Renal pelvis (tissue), 12 donors: ENCODE measurements at places on chromosomes 16 and 17.

DNA sequence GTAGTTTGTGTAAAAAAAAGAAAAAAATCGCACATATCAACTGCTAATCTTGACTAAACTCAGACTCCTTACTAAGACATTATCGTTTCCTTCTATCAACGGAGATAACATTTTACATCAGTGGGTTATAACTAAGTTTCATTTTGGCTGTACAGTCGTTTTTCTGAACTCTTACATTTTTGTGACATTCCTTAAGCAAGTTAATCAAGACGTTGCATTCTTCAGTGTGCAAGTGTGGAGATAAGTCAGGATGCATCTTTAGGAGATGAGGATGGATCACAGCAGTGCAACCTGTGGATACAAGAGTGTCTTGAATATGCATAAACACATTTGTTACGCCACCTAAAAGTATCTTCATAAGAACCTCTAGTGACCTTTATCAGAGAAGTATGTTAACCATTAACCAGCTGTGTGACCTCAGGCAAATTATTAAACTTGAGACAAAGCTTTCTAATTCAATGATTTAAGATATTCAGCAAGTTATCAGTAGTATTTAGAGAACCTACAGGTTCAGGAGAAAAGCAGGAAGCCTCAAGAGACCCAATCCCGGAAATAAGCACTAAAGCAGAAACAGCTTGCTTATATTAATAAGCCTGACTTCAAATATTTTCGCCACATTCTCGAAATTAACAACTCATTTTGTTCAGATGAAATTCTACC lies 9.4 kb downstream of the CMC2 start:
- DNase-seq, result no peak

DNA sequence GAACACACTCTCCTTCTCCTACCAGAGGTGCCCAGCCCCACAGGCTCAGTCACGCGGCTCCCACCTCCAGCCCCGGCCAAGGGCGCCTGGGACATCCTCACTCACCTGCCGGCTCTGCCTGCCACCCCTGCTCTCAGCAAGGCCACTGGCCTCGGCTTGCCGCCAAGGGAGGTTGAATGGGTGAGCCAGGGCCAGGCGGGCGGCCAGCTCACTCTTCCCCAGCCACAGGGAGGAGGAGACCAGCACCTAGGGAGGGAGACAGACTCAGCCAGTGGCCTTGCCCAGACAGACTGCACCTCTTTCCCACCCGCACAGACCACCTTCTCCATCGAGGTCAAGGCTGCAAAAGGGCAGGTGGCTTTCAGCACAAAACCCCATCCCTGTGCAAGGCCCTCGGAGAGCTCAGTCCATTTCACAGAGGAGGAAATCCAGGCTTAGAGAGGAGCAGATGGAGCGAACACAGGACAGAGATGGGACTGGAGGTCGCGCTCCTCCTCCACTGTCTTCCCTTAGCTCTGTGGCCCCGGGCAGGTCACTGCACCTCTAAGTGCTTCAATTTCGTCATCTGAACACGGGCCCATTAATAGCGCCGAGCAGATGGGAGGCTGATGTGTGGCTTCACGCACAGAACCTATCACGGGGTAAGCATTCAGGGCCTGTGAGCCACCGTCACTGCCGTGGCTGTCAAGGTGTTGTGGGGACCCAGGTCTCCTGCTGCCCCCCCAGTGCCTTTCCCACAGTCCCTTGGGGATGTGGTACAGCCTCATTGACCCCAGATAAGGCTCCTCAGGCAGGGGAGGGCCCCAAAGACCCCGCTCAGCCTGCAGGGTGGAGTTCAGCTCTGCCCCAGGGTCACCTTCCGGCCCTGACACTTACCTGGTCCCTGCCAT lies 56.1 kb downstream of the RMI2 start:
- DNase-seq, result no peak

DNA sequence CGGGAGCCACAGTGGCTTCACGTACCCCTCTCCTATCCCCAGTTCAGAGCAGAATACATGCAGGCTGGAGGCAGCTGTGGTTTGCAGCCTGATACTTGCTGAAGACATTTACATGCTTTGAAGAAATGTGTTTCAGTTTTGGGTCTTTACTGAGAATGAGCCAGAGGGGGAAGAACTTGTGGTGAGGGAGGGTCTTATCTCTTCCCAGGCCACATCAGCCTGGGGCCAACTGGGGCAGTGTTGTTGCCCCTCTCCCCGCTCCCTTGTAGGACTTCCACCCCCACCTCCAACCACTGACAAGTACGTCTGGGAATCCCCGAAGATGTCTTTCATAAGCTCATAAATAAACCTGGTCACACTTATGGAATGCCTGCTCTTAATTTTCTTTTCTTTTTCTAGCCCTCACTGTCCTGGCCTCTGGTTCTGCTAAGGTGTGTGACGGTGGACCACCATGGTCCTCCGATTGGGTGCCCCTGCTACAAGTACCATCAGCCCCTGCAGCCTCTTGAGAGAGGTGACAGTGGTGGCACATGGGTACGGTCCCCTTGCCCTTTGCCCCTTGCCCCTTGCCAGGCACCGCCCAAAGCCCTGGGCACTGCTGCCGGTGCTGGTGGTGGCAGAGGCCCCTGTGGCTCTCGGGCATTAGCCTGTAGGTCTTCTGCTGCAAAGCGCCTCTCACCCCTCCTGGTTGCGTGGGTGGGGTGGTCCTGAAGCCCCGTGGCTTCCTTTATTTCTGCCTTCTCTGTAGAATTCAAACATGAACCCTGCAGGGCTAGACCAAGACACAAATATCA lies 144.8 kb upstream of the RPH3AL start:
- no peak for DNase-seq

DNA sequence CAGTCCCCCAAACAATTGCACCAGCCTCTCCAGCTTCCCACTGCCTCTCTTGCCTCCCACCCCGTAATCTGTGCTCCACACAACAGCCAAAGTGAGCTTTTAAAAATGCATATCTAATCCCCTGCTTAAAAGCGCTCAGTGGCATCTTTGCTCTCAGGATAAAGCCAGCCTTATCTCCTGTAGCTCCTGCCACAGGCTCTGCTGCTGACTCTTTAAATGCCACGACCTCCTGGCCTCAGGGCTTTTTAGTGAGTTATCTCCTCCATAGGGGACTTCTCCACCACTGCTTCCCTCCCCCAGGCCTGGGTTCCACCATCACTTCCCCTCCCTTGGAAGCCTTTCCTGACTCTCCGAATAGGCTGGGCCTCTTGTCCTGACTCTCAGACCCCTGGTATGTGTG lies 98.6 kb downstream of the GNAO1 start:
- DNase-seq, result no peak

DNA sequence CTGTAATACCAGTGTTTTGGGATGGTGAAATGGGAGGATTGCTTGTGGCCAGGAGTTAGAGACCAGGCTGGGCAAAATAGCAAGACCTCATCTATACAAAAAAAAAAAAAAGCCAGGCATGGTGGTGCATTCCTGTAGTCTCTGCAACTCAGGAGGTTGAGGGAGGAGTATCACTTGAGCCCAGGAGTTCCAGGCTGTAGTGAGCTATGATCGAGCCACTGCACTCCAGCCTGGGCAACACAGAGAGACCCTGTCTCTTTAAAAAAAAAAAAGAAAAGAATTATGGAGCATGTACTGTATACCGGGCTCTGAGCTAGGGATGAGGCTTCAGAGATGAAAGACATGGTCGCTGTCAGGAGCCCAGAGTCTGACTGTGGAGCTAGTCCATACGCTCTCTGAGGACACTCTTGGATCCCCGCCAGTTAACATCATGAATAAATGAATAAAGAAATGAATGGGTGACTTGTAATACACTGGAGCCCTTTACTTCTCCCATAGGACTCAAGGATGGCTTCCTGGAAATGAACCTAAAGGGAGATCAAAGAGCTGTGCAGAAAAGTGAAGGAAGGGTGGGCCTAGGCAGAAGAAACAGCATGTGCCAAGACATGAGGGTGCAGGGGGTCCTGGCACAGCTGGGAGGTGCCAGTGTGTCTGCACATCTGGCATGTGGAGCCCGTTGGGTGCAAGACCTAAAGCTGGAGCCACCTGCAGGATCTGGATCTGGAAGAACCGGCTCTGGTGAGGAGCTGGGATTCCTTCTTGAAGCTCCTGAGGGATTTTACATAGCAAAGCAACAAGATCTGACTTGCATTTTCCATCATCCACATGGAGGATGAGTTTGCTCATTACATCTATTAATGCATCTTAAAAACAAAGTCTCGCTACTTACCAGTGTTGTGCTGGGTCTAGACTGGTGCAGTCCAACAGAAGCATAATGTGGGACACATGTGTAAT lies 120.4 kb downstream of the IRX3 start:
- no peak for DNase-seq

DNA sequence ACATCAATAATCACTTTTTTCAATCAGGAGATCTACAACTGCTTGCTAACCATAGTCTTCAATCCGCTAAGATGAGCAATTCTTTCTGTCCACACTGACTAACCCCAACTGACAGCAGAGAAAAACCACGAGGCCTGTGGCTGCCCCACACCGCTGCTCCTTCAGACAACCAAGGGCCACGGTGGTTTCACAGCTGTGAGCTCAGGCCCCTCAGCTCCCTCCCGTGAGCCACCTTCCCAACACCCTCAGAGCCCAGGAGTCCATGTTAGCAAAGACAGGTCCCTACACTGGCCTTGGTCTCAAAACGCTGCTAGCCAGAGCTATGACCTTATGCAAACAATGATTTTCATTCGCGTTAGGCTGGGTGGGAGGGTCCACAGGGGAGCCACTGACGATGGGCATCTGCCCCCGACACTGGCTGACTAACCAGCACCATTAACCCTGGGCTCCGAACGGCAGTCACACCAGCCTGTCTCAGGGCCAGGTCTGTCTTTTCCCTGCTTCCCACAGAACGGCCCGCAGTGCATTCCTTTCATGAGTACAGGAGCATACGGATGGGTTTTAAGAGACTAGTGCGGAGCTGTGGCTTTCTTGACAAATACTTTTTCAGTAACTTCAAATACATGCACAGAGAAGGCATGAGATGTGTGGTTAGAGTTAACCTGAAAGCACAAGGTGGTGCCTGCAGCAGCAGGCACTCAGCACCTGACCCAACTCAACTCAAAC lies 67.3 kb downstream of the ANKRD11 start:
- DNase-seq, result no peak
